ENCODE measurements at places on chromosomes 12 and 14.

DNA sequence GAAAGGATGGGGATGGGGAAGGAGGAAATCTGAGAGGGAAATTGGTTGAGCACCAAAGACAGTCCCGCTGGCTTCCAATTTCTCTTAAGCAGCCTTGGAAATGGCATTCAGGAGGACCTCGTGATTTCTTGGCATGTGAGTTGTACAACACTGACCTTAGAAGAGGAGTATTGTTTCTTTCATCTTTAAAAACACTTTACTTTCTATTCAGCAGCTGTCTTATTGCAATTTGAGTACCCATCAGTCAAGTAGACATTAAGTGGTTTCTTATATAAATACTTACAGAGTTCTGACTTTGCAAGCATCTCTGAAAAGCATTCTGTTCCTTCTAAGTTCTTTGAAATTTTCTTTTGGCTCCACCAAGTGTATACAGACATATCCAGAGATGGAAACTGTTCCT lies 83.2 kb downstream of the LMNTD1 start:
- DNase-seq: no peak

DNA sequence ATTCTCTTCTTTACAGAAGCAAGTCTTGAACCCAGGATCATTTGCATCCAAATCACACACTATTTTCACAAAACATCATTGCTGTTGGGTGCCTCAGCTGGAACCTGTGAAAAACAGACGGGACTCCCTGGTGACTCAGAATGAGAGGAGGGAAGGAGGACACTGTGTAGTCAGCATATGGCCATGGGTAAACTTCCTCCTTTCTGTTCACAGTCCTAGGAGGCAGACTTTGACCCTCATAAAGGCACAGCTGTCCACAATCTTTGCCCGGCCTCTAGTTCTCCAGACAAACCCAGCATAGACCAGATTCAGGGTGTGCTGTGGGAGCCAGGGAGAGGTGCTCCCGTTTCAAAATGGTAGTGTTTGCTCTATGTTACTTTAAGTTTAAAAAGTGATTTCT lies 62.0 kb downstream of the DYRK2 start:
- peak; percentile 98 for DNase-seq

- no peak for DNase-seq
These were observed 180.3 kb downstream of the DICER1 start for GRCh38 chr14:94977016-94977415.

DNA sequence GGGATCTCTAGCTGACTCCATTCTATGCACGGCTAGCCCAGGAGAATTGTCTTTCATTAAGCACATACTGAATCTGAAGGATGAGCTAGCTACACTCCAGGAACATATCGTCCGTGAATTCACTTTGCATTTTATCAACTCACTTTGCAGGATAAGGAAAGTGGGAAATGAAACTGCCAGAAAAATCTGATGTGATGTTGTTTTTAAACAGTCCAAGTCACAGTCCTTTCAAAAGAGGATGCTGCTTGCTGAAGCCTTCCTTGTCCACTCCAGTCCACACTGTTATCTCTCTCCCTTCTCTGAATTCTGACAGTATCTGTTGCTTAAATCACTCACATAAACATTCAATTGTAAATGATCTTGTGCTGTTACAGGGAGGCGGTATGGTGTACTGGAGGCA lies 12.7 kb upstream of the TMCC3 start:
- DNase-seq: no peak

DNA sequence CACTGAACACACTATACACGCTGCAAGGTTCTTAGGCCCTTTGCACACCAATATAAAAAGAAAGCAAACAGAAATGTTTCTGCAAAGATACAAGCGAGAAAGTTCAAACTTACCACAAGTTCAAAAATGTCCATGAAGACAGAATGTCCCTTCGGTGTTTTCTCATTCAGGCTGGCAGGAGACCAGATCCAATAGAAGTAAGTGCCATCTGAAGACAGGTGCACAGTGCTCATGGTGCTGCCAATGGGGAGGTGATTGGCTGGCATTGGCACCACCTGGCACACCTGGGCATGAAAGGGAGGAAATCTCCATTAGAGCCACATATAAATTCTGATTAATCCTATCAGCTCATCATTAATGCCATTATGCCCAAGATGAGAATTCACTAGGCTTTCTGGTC lies 76.3 kb downstream of the HECTD4 start:
- no peak for DNase-seq

DNA sequence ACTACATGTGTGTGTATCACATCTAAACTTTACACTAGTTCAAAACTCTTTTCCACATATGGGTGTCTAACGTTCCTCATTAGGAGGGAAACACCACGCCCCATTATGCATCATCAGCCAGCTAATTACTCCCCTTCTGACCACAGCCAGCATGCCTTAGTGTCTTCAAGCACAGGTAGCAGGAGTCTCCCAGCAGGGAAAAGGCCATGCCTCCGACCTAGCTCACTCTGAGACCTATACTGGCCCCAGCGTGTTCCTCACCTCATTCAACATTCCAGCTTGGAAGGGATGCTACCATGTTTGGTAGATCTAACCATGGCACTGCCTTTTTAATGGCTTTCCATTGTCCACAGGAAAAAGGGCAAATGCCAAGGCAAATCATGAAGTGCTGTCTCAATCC lies 66.1 kb upstream of the PRB2 start:
- DNase-seq: no peak

DNA sequence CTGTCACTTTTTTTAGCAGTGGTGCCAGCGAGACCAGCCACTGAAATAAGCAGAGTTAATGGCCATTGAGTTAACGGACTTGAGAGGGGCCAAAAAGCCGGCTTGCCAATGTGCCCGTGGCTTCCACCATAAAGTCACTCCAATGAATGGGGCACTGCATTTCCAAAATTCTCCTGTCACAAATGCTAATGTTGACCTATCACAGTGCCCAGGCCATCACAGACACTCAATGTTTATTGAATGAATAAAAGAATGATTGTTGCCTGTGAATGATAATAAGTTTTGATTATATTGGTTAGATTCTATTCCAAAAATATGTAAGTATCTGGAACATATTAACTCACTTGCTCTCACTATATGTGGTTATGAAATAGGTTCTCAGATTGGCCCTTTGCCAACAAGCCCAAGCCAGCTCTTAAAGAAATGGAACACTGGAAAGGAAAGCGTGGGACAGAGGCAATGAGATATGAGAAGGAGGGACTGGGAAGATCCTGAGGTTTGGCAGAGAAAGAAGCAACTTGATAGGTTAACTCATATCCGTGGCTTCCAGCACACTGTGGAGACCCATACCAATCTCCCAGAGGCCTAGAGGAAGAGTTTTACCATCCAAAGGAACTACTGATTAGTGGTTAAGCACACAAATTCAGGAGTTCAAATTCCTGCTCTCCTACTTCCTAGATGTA lies 108.7 kb downstream of the BTG1 start:
- no peak for DNase-seq

- DNase-seq: no peak
These were observed 22.8 kb upstream of the USP44 start for GRCh38 chr12:95573951-95574576.

GRCh38 chr12:46609273-46609623 lies 216.5 kb downstream of the SLC38A4 start:
- no peak for DNase-seq

DNA sequence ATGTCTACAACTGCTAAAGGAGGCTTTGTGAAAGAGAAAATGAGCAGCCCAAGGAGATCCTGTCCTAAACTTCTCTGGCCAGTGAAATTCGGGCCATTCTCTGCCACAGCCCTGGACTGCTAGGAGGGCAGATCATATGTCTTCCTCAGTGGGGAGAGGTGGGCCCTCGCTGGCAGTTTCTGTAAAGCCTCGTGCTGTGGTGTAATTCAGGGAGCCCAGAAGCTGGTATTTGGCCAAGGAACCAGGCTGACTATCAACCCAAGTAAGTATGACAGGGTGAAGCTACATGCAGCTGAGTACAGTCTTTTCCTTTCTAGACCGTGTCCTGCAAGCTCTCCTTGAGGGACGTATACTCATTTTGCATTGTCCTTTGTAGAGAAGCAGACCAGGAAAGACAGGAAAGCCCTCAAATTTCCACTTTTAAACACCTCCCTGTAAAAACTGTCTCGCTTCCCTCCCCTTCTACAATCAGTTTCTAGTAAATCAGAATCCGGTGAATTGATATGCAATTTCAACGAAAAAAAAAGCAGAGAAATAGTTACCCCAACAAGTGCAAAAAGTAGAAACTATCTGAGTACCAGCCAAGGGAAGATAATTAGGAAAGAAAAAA lies 106.8 kb downstream of the DAD1 start:
- DNase-seq: no peak

DNA sequence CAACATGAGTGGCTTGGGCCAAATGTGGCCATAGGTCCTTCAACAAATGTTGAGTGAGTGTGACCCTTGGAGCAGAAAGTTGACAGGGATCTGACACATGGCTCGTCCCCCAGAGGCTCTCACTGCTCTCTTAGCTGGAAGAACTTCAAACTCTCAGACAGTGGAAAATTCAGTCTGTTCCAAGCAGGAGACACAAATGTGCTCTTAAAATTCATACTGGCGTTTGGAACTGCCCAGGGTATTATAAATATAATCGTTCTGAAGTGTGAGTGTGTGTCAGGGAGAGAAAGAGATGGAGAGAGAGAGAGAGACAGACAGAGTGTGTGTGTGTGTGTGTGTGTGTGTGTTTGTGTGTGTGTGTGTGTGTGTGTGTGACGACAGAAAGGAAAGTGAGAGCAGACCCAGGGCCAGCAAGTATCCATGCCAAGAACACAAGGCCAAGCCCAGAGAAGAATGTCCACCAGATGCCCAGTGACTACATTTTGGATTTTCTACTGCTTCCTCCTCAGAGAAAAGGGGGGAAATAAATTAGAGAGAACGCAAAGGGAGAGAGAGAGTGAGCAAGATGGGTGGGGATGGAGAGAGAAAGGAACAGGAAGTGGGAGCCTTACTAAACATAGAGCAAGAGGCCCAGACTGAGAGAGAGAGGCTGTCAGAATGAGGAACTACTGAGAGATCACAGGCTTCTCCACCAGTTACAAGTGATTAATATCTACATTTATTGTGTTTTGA lies 193.6 kb upstream of the NUDT4 start:
- no peak for DNase-seq

DNA sequence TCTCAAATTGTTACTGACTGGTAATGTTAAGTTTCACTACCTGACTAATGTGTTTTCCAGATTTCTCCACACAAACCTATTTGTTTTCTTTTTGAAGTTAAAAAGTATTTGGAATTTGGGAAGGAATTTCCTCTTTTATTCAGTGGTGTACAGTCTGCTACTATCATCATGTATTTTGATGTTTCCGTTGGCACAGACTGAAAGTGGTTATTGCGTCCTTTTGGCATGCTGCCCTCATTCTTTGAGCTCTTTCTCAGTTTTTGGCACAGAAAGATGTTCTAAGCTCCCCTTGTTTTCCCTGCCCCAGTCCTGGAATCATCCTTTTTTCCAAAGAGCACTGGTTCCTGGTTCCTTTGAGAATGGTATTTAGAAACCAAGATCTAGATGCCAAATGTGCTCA lies 31.4 kb upstream of the RTRAF start:
- DNase-seq: no peak

DNA sequence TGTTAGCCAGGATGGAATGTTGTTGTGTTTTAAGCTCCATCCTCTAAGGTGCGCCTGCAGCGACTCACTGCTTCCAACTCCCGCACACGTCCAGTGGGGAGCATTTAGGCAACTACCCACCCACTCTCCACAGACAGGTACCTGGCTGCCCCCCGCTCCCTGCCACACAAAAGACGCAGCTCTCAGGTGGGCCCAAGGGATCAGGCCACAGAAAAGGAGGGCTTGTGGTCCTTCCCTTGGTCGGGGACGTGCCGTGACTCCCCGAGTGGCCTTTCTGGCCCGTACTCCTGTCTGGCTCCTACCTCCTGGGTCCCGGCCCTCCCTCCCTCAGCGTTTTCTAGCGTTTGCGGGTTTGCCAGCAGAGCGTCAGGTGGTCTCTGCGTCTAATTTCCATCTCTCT lies 16.2 kb downstream of the TEDC1 start:
- DNase-seq: no peak

DNA sequence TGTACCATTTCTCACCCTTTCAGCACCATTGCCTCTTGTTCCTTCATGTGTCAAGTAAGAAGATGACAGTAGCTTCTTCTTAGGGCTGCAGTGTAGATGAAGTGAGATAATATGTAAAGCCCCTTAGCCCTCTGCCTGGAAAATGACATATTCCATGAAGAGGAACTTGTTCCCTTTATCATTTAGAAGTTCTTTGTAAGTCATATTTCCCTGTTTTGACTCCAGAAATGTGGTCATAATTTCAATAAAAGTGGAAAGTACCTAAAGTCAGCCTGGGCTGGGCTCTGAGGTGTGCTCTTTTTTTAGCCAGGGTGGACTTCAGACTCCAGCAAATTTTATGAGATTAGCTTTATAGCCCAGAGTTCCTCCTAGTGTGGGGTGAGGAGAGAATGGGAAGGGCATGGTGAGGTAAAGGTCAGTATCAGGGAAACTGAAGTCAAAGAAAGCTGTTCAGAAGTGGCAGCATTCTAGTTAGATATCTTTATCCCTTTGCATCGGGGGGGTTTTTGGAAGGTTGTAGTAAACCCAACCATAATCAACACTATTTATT lies 92.5 kb downstream of the TMCC3 start:
- DNase-seq: peak; percentile 89

- no peak for DNase-seq
These were observed 36.8 kb downstream of the ANKRD9 start for GRCh38 chr14:102472791-102473150.

DNA sequence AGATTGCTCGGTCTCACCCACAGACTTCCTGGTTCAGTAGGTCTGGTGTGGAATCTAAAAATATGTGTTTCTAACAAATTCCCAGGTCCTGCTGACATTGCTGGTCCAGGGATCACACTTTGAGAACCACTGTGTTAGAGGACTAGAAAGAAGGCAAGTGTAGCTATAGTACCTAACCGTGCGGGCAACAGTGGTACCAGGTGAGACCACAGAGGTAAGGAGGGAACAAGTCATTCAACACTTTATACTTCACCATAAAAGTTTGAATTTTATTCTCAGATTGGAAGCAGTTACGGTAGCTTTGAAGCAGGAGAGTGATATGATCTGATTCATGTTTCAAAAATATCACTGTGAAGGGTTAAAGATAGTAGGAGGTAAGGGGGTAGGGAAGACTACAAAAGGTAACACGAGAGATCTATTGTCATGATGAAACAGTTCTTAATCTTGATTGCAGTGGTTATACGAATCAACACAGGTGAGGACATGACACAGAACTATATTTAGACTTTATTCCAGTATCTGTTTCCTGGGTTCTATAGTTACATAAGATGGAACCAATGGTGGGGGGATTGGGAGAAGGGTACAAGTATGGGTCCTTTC lies 73.5 kb downstream of the CDK17 start:
- no peak for DNase-seq

GRCh38 chr12:132617822-132618682 lies 524 bp upstream of the P2RX2 start:
- no peak for DNase-seq

DNA sequence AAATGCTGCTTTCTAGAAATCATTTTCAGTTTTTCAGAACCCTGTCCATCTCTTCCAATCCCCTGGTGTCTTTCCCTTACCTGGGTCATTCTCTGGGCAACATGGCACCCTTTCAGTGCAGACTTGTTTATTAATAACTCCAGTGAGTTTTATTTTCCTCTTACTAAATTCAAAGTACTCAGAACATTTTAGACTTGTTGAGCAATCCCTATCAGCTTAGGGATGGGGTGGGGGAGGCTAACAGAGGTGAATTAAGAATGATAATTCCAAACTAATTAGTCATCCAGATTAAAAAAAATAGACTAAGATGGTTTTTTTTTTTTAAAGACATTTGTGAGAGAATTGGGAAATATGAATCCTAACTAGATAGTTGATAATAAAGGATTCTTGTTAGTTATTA lies 10.7 kb downstream of the GPRC5A start:
- DNase-seq: peak; percentile 74

- DNase-seq: no peak
These were observed 75.8 kb upstream of the RIN3 start for GRCh38 chr14:92437729-92438285.

- DNase-seq: peak; percentile 29
These were observed 666.6 kb downstream of the NRXN3 start for GRCh38 chr14:78836777-78837176.
